SK-N-SH treated with all-trans-retinoic acid at 6 μM for 48 hours (cell line): ENCODE measurements at places on chromosomes 5 and 9.

DNA sequence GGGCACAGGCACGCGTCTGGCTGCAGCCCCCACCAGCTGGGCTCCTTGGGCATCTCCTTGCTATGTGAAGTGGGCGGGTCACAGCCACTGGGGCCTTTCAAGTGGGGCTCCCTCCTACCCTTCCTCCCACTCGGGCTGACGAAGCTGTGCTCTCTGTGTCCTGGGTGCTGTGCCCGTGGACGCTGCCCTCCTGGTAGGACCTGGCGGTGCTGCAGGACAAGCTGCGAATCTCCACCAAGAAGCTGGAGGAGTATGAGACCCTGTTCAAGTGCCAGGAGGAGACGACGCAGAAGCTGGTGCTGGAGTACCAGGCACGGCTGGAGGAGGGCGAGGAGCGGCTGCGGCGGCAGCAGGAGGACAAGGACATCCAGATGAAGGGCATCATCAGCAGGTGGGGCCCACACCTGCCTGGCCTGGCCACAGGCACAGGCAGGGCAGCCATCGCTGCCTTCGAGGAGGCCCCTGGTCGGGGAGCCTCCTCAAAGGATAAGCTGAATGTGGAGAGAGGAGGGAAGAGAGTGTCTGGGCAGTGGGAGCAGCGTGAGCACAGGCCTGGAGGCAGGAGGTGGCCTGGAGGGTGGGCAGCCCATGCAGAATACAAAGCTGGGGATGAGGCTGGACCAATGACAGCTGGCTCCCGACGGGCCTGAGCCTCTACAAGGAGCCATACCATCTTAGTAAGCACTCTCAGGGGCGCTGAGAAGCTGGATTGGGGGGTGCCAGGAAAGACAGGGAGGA is 124.7 kb downstream of the DAB2IP start:
- no peak for ATAC-seq

DNA sequence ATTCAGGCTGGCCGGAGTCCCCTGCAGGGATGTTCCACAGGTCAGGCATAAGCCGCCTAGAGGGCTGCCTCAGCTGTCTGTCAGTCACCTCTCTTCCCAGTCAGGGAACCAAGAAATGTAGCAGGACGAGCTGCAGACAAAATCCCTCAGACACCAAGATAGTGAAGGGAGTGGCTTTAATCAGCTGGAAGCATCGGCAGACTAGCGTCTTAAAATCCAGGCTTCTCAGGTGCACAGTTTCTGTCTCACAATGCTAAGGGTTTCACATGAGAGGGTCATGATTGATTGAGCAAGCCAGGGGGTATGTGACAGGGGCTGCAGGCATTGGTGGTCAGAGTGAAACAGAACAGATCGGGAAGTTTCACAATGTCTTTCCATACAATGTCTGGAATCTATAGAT is 247.2 kb downstream of the CDH10 start:
- no peak for ATAC-seq

- no peak for ATAC-seq
Observed at GRCh38 chr5:176596689-176597416, 13.1 kb downstream of the GPRIN1 start.

DNA sequence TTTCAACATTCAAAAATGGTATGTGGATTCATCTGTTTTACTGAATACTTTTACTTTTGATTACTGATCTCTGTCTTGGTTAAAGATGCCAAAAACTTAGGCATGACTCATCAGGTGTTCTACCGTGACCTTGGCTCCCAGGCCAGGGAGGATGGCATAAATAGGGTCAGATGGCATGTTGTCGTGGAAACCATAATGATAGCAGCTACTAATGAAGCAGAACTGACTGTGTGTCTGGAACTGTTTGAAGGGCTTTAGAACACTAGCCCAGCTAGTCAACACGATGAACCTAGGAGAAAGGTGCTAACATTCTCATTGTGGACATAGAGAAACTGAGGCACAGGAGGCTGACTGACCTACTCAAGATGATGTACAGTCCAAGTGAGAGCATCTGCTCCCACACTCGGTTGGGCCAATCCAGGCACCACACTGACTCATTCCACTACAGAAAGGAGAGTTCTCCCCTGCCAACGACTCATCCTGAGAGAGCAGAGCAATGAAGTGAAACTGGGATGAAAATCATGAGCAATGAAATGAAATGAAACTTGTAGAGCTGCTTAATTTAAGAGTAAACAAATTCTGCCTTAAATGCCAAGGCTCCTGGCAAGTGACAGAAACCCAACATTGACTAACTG is 116.0 kb downstream of the TENT4A start:
- ATAC-seq, result no peak
